ENCODE measurements at places on chromosomes 16 and 17.

- no peak for DNase-seq
These were observed 53.4 kb downstream of the NUP93 start for GRCh38 chr16:56783344-56783743.

DNA sequence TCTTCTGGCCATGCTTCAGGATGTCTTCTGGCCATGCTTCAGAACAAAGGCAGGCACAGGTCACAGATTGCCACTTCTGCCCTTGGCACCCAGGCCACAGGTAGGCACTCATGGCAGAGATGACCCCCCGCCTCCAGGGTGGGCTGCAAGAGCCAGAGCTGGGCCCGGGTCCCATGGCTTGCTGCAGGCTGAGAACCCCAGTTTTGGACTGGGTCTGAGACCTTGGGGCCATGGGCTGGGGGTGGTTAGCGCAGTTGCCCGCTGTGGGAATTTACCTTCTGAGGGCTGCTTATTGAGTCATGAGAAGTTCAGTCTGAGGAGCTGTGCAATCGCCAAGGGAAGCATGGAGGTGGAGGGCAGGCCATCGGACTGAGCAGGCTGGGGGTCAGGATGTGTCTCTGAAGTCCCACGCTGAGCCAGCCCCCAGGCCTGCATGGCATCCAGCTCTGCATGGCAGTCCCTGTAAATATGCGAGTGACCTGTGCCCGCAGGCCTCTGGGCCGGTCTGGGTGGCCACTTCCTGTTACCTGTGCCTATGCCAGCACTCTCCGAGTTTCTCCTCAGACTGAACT, 1.7 kb downstream of the ANKRD13B start:
- DNase-seq: no peak

DNA sequence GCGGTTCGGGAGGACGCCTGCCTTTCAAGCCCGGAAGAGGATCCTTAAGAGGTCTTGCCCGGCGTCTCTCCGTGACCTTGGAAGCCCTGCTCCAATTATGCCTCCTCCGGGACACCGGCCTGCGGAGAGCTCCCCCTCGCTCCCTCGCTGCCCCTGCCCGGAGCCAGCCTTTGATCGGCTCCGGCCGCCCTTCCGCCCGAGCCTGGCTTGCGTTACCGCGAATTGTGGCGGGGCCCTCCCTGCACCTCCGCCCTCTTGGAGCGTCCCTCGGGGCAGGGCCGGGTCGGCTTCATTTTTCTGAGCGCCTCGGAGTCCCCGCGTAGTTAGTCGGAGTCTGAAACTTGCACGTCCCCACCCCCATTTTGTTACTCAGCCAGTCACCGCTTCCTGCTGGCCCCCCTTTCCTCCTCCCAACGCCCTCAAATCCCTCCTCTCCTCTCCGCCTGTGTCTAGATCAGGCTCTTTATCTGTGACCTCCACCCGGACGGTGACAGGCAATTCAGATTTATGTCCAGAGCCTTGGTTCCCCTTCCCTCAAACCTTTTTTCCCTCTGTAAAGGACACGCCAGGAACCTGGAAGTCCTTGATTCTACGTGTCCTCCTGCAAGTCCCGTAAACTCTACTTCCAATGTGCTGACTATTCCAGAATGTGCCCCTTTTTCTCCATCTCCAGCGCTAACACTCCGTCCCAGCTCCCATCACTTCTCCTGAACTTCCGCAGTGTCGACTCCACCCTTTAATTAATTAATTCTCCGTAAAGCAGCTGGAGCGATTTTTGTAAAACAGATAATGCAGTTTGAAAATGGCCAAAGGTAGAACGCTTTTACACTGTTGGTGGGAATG, 569 bp upstream of the RABEP2 start:
- peak; percentile 79 for DNase-seq

DNA sequence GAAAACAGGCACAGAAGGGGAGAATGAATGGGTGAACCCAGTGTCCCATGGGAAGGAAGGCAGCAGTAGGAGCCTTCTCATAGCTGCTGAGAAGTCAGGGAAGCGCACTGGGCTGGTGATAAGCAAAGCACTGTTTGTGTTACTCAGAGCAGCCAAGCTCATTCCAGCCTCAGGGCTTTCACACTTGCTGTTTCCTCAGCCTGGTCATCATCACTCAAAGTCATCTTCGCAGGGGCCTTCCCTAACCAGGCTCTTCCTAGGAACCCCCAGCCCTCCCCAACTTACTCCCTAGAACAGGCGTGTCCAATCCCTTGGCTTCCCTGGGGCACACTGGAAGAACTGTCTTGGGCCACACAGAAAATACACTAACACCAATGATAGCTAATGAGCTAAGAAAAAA, 32.1 kb upstream of the LONP2 start:
- no peak for DNase-seq

DNA sequence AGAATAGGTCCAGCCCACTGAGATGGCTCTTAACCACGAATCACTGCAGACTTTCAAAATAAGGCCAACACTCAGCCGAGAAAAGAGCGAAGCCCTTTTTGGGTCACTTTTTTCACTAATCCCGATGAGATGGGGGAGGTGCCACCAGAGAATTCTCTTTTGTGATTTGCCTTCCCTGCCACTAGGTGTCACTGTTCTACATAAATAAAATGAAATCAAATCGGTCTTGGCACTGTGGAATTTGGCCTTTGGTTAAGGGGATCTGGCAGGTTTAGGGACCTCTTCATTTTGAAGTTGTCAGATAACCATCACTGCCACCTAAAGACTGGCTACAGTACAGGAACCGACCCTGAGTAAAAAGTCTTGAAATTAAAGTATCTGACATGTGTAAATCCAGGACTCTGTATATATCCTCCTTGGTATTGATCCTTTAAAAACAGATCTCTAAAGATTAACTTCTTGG, 147.0 kb downstream of the HS3ST4 start:
- DNase-seq: no peak

DNA sequence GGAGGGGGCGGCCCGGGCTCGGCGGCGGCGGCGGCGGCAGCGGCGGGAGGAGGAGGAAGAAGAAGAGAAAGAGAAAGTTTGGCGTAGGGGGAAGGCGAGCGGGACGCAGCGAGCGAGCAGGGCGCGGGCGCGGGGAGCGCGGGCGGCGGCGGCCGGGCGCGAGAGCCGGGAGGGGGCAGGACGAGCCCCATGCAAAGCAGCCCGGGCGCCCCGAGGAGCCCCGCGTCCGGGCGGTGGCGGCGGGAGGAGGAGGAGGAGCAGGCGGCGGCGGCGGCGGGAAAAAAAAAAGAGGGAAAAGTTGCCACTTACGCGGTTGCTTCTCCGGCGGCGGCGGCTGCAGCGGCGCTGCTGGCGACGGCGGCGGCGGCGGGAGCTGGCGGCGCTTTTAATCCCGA, 10.3 kb upstream of the ZFHX3 start:
- DNase-seq: no peak

GRCh38 chr17:73138541-73139138, 26.2 kb upstream of the SSTR2 start:
- DNase-seq: no peak

DNA sequence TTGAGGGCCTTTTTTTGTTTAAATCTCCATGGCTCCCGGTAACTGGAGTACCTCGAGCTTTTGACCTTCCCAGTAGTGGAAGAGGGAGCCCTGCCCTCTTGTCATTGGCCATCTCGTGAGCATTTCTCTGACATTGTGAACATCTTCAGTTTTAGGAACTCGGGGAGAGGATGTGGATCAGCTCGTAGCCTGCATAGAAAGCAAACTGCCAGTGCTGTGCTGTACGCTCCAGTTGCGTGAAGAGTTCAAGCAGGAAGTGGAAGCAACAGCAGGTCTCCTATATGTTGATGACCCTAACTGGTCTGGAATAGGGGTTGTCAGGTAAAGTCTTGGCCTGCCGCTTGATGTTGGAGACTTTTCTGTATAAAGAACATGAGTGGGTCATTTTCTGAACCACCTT, 24.3 kb downstream of the NTAN1 start:
- DNase-seq: no peak

GRCh38 chr16:72838951-72839350, 209.0 kb downstream of the ZFHX3 start:
- no peak for DNase-seq

GRCh38 chr17:68344701-68345136, 53.4 kb downstream of the ARSG start:
- DNase-seq: no peak

GRCh38 chr17:18117533-18117932, 9.0 kb downstream of the MYO15A start:
- DNase-seq: no peak

GRCh38 chr17:49170216-49170615, 37.6 kb downstream of the B4GALNT2 start:
- no peak for DNase-seq
